WTC11 (cell line): ENCODE measurements at places on chromosomes 7 and 10. TPM values are rescaled to one million over a fixed set of nuclear protein-coding genes. Genes with fewer than 3 reads are reported as not detected.

- peaks cover 43% of the 10 kb centered on the region for H3K4me1 ChIP-seq
- H3K4me3 ChIP-seq: no peak overlapping the region
- H3K27ac ChIP-seq: no peak overlapping the region; the same call in 1 of the 2 replicates
- peaks cover 6% of the 10 kb centered on the region for H3K27me3 ChIP-seq
- no peak for DNase-seq
Measured at GRCh38 chr7:69739931-69740431, 141.7 kb downstream of the AUTS2 start.

DNA sequence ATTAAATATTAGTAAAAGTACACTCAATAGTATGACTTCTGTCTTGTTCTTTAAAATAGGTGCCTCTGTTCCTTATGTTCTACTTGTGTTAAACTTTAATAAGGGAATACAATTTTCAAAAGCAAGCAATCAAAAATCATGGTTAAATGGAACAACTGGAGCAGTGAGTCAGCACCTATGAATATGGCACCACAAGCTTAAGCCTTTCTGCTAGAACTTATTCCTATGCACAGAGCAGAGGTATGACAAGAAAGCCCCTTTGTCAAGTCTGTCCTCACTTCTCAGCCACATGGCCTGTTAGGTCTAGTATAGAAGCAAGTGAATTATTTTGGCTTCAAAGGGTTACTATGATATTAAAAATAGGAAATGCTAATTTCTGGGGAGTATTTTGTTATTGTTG is 29.8 kb downstream of the FAM13C start:
- H3K4me3 ChIP-seq: no peak overlapping the region
- H3K27ac ChIP-seq: no peak overlapping the region
- DNase-seq: no peak
- peaks cover 41% of the 10 kb centered on the region for H3K27me3 ChIP-seq
- H3K36me3 ChIP-seq: no peaks in the 10 kb centered on the region
- peaks cover 7% of the 10 kb centered on the region; the same call in 1 of the 2 replicates for H3K4me1 ChIP-seq

DNA sequence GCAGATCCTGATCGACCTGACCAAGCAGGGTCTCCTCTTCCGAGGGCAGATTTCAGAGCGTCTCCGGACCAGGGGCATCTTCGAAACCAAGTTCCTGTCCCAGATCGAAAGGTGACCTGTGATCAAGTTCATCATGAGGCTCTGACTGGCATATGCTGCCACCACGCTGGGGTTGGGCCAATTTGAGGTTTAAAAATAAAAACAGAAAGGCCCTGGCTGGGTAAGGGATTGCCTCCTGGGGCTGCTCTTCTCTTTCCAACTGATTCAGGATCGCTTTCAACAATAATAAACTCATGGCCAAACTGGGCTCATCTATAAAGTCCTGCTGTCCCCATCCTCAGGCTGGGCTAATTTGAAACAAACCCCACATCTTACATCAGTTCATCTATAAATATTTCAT is 17.1 kb upstream of the HK1 start:
- H3K27me3 ChIP-seq: no peaks in the 10 kb centered on the region
- no peak for DNase-seq
- no peak overlapping the region for H3K4me3 ChIP-seq
- H3K36me3 ChIP-seq: no peaks in the 10 kb centered on the region
- H3K27ac ChIP-seq: no peak overlapping the region
- H3K4me1 ChIP-seq: no peaks in the 10 kb centered on the region

- H3K4me1 ChIP-seq: peaks cover 3% of the 10 kb centered on the region; the same call in 1 of the 2 replicates
- DNase-seq: no peak
- no peaks in the 10 kb centered on the region for H3K27me3 ChIP-seq
- H3K27ac ChIP-seq: no peak overlapping the region
- H3K4me3 ChIP-seq: no peak overlapping the region
Measured at GRCh38 chr10:60021361-60021760, 115.0 kb upstream of the CCDC6 start.

Gene CALML5
- total RNA-seq: 0.23 TPM in 1 of 3 replicates, not detected in the others
